Activated CD4-positive, alpha-beta T cell treated with anti-CD3 and anti-CD28 coated beads for 1 hour (primary cell): ENCODE measurements at places on chromosomes 13 and 19.

GRCh38 chr19:52896431-52897137 lies 851 bp downstream of the ZNF320 start:
- DNase-seq, result no peak

GRCh38 chr19:36266375-36266961 lies 51.6 kb downstream of the ZNF146 start:
- no peak for DNase-seq

- no peak for DNase-seq
Measured at GRCh38 chr13:34772881-34773280, 169.2 kb upstream of the NBEA start.

DNA sequence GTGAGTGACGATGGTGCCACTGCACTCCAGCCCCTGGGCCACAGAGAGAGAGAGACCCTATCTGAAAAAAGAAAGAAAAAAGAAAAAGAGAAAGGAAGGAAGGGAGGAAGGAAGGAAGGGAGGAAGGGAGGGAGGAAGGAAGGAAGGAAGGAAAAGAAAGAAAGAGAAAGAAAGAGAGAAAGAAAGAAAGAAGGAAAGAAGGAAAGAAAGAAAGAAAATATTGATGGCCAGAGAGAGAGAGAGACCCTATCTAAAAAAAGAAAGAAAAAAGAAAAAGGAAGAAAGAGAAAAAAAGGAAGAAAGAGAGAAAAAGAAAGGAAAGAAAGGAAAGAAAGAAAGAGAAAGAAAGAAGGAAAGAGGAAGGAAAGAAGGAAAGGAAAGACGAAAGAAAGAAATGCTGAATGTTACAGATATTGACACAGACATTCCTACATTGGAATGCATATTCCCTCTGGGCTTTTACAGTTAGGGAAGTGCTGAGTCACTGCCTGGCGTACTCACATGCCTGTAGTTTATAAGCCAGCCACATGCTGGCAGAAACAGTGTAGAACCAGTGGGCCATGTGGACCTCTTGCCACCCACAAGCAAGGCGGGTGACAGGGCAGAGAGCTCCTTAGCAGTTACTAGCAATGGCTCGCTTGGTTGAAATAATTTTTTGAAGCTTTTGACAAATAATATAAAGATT lies 34.6 kb upstream of the SLC46A3 start:
- DNase-seq, result no peak

GRCh38 chr13:51213173-51213728 lies 8.9 kb upstream of the FAM124A start:
- DNase-seq, result no peak

- DNase-seq, result no peak
Measured at GRCh38 chr19:19568802-19569756, 31.0 kb downstream of the CILP2 start.

DNA sequence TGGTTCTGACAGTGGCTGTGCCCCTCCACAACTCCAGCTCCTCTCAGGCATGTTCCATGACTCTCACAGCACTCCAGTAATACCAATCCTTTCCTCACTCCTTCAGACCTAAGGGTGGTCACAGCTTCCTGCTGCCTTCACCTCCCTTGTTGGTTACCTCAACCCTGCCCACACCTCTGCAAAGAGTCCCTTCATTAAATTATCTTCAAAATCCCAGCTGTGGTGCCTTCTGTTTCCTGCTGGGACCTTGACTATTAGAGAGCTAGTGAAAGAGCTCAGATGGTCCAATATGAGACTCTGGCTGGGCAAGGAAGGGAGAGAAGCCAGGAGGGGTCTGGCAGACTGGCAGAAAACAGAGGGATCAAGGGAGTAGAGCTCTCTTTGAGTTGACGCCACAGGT lies 26.1 kb downstream of the DEDD2 start:
- DNase-seq, result no peak

- DNase-seq, result no peak
Measured at GRCh38 chr13:79075703-79076102, 330.4 kb downstream of the RBM26 start.

- DNase-seq, result no peak
Measured at GRCh38 chr13:78601124-78601873, 2.1 kb downstream of the POU4F1 start.

DNA sequence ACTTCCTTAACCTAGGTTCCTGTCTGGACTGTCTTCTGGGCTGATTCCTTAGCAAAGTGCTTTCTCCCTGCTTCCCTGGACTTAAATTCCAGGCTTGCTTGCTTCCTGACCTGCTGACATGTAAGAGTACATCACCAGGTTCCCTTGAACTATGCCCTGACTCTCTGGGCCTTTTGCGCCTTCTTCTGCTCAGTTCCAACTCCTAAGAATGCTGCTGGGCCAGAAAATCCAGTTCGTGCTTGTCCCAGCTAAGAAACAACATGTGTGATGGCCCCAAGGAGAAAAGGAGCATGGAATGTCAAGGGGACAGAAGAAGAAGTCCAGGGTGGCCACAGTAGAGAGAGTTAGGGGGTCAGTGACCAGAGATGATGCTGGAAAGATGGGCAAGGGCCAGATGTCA lies 42.6 kb upstream of the MBNL2 start:
- no peak for DNase-seq

GRCh38 chr13:112245179-112245724 lies 130.9 kb upstream of the SPACA7 start:
- no peak for DNase-seq

- DNase-seq, result no peak
Measured at GRCh38 chr19:2333807-2334211, 5.3 kb downstream of the SPPL2B start.

GRCh38 chr19:13033244-13033643 lies 38.0 kb downstream of the NFIX start:
- DNase-seq, result no peak

GRCh38 chr19:51135986-51136762 lies 5.9 kb upstream of the SIGLEC7 start:
- DNase-seq, result no peak

DNA sequence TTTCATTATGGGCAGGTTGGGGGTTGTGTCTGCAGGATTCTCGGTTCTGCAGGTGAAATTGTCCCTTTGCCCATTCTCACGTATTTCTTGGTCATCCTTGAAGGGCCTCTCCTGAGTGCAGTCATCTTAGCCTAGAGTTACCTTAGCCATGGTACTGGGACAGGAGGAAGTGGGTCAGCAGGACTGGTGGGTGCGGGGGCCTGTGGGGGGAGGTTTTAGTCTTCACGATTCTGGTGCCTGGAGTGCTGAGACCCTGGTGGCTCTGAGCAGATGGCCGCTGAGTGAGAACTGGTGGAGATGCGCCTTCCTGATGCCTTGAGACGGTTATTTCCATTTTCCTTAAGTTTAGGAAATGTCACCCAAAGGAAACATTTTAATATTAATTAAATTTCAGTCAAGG lies 11.8 kb downstream of the COL4A2 start:
- no peak for DNase-seq

DNA sequence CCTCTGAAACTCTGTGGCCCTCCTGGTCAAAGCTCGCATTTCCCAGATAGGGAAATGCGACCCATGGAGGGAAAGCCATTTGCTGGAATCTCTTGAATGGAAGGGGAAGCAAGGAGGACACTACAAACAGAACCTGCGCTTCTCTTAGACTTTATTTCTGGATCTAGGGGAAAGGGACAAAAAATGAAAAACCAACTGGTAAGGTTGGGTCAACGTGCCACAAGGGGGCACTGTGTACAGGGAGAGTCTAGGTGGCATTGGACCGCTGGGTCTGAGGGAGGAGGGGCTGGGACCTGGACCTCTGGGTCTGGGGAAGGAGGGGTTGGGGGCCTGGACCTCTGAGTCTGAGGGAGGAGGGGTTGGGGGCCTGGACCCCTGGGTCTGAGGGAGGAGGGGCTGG lies 5.0 kb downstream of the KLK4 start:
- no peak for DNase-seq

DNA sequence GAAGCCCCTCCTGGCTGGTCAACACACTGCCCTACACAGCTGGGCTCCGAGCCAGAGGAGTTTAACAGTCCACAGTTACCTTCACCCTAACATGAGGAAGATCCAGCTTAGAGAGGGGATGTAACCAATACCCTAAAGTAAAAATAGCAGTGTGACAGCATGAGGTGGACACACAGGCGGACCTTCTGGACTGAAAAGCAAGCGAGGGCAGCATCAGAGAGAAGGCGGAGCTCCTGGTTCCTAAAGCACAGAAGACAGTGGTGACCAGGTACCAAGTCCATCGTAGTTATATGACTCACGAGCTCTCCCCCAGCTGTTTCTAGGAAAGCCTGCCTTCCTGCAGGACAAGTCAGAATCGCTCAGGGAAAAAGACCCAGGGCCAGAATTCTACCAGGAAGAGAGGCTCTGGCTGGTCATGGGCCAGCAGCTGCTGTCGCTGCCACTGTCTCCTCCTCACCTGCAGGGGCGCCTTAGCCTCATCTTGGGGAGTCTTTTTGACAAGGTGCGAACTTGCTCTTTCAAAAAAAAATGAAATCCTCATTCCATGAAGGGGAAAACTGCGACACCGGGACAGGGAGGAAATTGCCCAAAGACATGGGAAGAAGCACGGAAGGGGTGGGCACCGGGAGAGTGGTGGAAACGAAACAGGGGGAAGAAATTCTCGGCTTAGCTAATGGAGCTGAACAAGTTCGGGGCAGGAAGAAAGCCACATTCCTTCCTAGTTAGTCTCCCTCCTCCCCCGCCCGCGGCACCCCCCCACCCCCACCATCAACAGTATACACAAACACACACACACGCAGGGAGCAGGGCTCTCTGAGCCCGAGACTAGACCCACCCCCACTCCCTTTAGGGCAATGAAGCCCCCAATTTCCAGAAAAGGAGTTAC lies 1.7 kb downstream of the ELL start:
- peak; percentile 38 for DNase-seq

DNA sequence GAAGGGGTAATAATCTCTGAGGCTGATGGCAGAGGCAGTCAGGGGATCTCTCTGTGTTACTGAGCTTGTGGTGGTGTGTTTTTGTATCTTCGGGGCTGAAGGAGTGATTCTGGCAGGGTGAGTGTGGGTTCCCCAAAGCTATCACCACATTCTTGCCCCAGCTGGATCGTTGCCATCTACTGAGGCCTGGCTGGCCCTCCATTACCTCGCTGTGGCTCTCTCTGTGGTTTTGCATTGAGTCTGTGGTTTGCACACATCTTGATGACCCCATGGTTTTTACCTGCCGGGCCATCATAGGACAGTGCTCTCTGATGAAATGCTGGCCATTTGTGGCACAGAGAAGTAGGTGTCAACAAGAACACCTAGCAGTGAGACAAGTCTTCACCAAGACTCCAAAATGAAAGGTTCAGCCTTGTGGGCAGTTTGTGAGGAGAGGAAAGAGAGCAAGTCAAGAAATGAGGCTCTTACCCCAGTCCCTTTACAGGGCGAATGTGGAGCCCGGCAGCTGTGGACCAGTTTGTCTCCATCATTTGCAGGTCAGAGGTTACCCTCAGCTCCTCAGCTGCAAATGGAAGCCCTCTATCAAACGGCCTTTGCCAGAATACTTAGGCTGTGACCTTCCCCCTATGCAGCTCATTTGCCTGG lies 69.0 kb upstream of the NPAS1 start:
- DNase-seq, result no peak

DNA sequence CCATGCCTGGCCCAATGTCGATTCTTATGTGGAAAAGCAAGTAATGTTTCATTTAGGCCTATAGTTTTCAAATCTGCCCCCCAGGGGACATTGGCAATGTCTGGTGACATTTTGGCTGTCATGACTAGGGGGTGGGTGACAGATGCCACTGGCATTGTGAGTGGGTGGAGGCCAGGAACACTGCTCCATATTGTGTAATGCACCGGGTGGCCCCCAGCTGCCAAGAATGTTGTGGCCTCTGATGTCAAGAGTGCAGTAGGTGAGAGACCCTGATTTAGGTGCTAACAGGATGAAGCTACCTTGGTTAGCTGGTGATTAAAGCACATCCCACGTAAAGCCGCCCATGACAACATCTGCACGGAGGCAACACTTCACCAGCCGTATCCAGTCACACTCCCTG lies 10.8 kb downstream of the C19orf44 start:
- no peak for DNase-seq

- DNase-seq, result no peak
Measured at GRCh38 chr13:26952551-26953143, 192.1 kb upstream of the GPR12 start.

DNA sequence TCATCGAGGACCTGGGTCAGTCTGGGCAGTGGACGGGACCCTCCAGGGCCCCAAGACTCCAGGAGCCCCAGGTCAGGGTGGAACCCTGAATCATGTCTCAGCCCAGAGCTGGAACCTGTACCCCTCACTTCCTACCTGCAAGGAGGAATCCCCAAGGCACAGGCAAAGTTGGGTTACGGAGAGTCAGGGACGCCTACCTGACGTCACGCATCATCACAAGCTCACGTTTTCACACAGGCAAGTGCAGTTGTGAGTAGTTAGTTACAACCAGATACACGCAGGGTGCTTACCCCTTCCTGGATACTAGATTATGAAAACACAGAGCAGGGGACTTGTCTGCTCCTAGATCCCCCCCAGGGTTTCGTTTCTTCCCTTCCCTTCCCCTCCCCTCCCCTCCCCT lies 1.9 kb downstream of the RETN start:
- DNase-seq, result no peak
